Karpas-422 (cell line): ENCODE measurements at places on chromosomes 11 and 22. TPM values are rescaled to one million over a fixed set of nuclear protein-coding genes. Genes with fewer than 3 reads are reported as not detected.

The TRIM29 gene
- total RNA-seq, result not detected in 2 replicates

GRCh38 chr11:33542921-33543320 is 157.7 kb downstream of the C11orf91 start:
- DNase-seq, result peak; percentile 76

The PC gene
- 0.14 TPM in 1 of 2 replicates, not detected in the other for total RNA-seq

The IRF7 gene
- 34.6 and 53.5 TPM in 2 replicates for total RNA-seq

DNA sequence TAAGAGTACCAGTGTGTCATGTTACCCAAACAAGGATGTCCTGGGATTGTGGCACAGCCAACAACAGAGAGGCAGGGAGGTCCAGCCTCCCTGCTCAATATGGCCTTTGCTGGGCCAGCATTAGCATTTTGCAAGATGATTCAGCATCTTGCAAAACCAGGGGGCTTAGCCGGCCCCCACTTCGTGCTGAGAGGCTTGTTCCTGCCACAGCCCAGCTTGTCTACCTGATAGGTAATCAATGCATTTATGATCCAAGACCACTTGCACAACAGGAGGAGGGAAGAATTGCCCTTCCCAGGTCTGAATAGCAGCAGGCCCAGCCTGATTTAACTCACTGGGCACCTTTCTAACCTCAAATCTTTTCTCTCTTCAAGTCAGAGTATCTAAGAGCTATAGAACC is 189.0 kb upstream of the SYT13 start:
- no peak for DNase-seq

The PLAAT5 gene
- total RNA-seq, result not detected in 2 replicates

The TMEM80 gene
- 25.4 and 32.8 TPM in 2 replicates for total RNA-seq

DNA sequence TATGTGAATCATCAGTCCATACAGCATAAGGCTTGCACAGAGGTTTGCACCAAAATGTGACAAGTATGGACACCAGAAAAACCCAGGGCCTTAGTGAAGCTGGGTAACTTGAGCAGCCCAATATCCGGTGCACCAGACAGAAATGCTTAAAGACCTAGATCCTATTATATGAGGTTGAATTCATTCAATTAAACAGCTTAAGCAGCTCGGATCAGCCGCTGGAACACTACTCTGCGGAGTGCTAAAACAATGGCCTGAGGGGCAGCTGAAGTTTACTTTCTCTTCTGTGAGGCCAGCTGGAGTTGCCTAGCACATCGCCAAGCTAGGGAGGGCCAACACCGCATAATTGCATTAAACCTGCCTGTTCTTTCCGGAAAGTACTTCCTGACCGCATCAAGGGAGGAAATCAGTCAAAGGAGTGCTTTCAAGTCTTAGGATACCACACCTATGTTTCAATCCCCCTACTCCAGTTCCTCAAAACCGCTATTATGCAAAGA is 17.0 kb upstream of the FAM181B start:
- no peak for DNase-seq

The SLC6A5 gene
- total RNA-seq, result not detected in 2 replicates

GRCh38 chr22:35783943-35784614 is 66.4 kb downstream of the APOL5 start:
- DNase-seq, result no peak

The MAP6 gene
- total RNA-seq, result 3.0 and 4.9 TPM in 2 replicates

The SMIM38 gene
- 0.47 TPM in 1 of 2 replicates, not detected in the other for total RNA-seq

GRCh38 chr22:17369439-17370025 is at the start of gene CECR2:
CECR2 (plus strand) TSS chr22:17369460; CDS start chr22:17369784, 324 bp downstream.
- peak; percentile 70 for DNase-seq

DNA sequence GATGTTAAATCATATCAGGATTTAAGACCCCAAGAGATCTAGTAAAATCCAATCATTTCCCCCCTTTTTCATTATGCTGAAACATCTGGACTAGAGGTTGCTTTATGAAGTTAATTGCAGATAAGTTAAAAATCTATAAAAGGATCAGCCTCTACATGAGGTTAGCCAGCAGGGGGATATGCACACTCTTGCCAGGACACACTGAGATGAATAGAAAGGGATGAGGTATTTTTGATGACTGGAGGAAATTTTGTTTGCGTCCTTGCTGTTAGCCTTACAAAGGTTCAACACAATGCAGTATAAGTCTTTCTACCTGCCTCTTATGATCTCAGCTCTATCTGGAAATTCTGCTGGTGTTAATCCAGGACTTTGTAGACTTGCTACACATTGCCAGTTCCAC is 1034.3 kb downstream of the LRRC4C start:
- DNase-seq, result no peak

The GPR83 gene
- 0.11 TPM in 1 of 2 replicates, not detected in the other for total RNA-seq

GRCh38 chr11:12276356-12276755 is 101.0 kb upstream of the PARVA start:
- no peak for DNase-seq

The ZNF202 gene
- 4.7 and 8.7 TPM in 2 replicates for total RNA-seq

The ZMAT5 gene
- total RNA-seq, result 16.1 and 22.4 TPM in 2 replicates

- DNase-seq, result no peak
These were observed 18.5 kb downstream of the CLDN5 start for GRCh38 chr22:19505735-19506126.

The ZNRF3 gene
- total RNA-seq, result 0.04 and 0.19 TPM in 2 replicates

GRCh38 chr11:35907648-35908431 is 36.0 kb upstream of the LDLRAD3 start:
- no peak for DNase-seq

The PHOX2A gene
- not detected in 2 replicates for total RNA-seq

DNA sequence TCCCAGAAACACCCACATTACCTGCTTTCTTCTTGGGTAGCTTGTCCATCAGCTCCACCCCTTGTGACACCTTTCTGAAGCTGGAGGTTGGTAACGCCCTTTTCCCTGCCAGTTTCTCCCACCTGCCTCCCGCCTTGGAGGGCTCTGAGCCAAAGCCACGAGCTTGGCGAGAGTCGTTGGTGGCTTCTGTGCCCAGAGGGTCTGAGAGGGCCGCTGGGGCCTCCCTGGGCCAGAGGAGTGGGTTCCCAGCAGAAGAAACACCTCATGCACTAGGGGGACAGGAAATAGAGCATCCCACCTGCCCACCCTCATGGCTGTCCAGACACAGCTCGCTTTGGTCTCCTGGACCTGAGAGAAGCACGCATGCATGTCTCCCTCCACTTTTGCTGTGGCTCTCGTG is 37.9 kb downstream of the B3GAT1 start:
- DNase-seq, result no peak

DNA sequence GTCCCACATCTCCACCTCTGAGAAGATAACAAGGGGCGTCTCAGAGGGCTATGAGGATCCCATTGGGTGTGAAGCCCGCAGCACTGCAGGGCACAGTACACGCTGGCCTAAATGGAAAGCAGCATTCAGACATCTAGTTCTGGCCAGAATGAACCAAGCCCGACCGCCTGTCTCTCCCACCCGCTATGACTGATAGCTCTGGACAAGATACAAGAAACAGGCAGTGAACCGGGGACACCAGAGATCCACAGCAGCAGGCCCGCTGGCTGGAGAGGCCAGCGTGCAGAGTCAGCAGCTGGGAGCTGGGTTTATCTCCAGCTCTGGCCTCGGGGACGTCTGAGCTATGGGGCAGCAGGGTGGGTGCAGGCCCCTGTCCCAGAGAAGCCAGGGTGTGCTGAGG is 9.6 kb downstream of the CERK start:
- DNase-seq, result no peak

The HEPHL1 gene
- not detected in 2 replicates for total RNA-seq

The DDI1 gene
- total RNA-seq, result not detected in 2 replicates

DNA sequence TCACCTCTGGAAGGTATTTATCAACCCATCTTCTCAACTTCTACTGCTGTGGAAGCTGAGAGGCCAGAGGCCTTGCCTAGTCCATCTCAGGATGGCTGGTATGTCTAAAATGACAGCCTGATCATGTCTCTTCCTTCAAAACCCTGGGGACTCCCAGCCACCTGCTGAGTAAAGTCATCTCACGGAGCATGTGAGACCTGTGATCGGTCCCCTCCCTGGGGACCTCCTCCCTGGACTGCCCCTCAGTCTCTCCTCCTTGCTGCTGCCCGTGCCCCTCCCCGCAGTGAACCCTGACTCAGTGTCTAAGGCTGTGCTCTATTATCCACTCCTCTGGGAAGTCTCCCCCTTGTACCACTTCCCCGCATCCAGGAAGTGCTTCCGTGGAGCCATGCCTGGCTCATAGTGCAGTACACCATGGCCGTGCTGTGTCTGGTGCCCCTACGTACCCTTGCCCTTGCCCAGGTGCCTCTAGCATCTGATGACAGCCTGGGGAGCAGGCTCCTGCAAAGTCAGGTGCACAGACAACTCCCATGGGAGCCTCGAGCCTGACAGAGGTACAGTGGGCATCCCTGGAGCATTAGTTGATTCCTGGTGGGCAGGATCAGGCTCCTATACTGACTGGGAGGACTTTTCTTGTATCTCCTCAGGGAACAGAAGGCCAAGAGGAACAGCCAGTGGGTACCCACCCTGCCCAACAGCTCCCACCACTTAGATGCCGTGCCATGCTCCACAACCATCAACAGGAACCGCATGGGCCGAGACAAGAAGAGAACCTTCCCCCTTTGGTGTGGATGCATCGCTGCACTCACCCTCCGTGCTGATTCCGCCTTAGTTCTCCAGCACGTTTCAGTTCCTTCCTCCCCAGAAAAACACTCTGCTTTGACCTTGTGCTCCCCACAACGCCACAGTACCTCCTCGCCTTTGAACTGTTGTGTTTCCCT is 13.8 kb downstream of the SMARCB1 start:
- peak; percentile 94 for DNase-seq

The KREMEN1 gene
- not detected in 2 replicates for total RNA-seq

DNA sequence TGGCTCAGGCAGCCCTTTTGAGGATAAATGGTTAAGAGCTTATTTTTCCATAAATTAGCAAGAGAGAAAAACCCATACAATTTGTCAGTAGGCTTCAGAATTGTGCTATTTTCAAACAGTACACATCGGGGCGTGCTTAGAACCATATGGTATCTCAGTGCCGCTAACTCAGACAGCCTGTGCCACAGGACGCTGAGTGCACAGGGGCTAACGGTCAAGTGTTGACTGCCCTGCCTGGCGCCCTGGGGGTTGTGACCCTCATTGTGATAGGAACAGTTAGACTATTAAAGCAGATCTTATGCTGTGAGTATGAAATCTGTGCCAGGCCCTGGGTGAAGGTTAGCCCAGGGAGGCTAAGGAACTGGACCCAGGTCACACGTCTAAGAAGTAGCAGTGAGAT is 1519.7 kb downstream of the BRD1 start:
- DNase-seq, result no peak

The PRR5L gene
- total RNA-seq, result not detected in 2 replicates

The ELFN2 gene
- not detected in 2 replicates for total RNA-seq

The MS4A15 gene
- not detected in 2 replicates for total RNA-seq

DNA sequence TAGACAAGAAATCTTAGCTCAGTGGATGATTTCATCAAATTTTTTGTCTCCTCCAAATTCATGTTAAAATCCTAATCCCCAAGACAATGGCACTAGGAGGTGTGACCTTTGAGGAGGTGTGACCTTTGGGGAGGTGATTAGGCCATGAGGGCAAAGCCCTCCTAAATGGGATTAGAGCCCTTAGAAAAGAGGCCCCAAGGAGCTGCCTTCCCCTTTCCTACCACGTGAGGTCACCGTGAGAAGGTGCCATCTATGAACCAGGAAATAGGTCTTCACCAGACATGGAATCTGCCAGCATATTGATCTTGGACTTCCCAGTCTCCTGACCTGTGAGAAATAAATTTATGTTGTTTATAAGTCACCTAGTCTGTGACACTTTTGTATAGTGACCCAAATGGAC is 138.7 kb downstream of the TRIM29 start:
- no peak for DNase-seq

The MS4A6A gene
- total RNA-seq, result not detected in 2 replicates

DNA sequence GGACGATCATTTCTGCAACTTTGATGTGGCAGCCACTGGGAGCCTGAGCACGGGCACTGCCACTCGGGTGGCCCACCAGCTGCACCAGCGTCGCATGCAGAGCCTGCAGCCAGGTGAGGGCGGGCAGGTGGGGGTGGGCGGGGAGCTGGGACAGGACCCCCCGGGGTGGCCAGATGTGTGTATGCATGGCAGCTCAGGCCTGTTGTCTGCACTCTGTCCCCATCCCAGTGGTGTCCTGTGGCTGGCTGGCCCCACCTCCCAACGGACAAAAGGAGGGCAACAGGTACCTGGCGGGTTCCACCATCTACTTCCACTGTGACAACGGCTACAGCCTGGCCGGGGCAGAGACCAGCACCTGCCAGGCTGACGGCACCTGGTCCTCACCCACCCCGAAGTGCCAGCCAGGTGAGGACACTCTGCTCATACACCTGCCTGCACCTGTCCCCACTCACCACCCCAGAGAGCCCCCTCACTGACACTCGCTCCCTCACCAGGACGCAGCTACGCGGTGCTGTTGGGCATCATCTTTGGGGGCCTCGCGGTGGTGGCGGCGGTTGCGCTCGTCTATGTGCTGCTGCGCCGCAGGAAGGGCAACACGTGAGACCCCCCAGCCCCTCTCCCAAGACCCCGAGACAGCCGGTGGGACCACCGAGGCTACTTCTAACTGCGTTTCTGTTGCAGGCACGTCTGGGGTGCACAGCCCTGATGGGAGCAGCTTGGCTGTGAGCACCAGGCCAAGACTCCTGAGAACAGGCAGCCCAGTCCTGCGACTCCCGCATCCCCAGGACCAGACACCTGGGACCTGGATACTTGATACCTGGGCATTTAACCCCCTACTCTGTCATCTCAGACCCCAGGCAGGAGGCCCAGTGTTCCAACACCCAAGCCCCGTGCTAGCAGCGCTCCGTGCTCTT is 6.7 kb downstream of the SUSD2 start:
- no peak for DNase-seq

- DNase-seq, result peak; percentile 97
These were observed at the start of gene TAF10 for GRCh38 chr11:6612213-6613041. TAF10 (minus strand) TSS chr11:6612216; CDS start chr11:6612189, 27 bp downstream.

- peak; percentile 74 for DNase-seq
These were observed 23.4 kb upstream of the RIC3 start for GRCh38 chr11:8192016-8192895.

GRCh38 chr11:116901964-116902688 is 64.7 kb upstream of the APOA1 start:
- no peak for DNase-seq

GRCh38 chr11:111128076-111128870 is 117.3 kb upstream of the POU2AF2 start:
- DNase-seq, result no peak

The DERL3 gene
- total RNA-seq, result 16.3 and 21.7 TPM in 2 replicates

DNA sequence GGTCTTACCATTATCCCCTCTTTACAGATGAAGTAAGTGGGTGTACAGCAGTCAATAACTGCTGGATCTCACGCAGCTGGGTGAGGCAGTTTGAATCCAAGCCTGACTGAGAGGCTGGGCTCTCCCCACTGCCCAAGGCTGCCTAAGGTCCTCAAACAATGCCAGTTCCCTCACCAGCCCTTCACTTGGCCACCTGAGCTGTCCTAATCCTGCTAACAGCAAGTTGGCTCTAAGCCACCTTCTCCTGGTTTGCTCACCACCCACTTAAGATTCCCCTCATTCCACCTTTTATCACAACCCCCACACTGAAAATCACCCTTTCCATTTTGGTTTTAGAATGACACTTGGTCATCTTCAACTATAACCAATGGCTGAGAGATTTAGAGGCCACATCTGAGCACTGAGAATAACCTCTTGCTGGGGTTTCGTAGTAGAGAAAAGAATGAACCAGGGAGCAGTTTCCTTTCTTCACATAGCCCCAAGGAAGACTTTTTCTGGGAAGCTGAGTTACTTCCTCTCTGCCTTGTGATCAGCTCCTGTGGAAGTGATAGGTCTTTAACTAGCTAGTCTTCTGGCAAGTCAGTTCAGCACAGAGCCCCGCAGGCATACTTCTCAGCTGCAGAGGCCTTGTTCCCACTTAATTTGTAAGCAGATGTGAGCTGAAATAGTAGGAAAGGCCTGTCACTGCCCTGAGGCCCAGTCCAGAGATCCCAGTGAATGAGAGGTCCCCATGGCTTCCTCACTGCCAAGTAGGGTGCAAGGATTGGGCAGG is 57.8 kb upstream of the TTC12 start:
- DNase-seq, result no peak
